NCI-H226 (cell line): ENCODE measurements at places on chromosomes 6 and 20.
A peak's percentile ranks its signal among the peaks of the same experiment; 100 is the strongest.

GRCh38 chr6:169087443-169088041, 166.1 kb downstream of the THBS2 start:
- peak; percentile 44 for DNase-seq

DNA sequence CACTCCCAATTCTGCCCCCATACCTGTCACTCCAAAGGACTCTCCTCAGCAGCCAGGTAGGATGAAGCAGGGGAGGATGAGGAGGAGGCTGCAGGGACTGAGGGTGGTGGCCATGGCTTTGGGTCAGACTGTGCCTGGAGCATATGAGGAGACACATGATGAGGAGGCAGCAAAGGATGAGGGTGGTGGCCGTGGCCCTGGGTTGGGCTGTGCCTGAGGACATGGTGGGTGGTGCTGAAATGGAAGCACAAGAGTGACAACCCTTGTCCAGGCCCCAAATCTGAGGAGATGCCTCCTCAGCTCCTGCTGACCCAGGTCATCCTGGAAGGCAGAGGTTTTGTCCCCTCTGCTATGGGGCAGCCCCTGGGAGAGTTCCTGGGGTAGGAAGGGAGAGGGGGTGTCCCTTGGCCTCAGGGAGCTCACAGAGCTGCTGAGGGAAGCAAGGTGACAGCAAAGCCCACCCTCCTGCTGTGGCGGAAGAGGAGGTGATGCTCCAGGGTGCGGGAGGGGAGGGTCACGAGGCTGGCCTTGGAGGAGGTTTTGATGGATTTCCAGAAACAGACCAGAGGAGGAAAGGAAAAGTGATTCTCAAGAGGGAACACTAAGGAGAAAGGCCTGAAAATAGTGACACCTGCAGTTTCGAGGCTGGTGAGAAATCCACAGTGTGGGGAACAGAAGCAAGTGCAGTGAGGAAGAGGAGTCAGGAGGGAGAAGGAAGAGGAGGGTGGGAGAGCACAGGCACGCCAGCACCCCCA, 4.6 kb downstream of the RAET1G start:
- no peak for DNase-seq

- DNase-seq, result peak; percentile 52
These were observed 315.8 kb upstream of the SOX4 start for GRCh38 chr6:21277601-21278374.

GRCh38 chr20:8901237-8902025, 167.5 kb upstream of the PLCB4 start:
- no peak for DNase-seq

DNA sequence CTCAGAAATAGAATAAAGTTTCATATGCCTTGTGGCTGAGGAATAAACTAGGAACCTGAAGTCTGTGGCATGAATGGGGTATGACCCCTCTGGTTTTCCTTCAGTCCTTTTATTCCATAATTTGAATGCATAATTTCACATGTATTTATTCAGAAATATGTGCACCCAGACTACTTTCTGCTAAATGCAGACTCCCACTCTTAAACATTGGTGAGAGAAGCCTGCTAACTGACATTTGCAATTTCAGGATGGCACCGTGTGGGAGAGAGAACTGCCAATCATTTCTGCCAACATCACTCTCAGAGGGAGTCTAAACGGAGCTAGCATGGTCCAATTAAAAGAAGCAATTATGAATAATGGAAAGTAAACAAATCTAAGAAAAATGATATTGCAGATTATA, 141.3 kb downstream of the ADGRB3 start:
- no peak for DNase-seq

DNA sequence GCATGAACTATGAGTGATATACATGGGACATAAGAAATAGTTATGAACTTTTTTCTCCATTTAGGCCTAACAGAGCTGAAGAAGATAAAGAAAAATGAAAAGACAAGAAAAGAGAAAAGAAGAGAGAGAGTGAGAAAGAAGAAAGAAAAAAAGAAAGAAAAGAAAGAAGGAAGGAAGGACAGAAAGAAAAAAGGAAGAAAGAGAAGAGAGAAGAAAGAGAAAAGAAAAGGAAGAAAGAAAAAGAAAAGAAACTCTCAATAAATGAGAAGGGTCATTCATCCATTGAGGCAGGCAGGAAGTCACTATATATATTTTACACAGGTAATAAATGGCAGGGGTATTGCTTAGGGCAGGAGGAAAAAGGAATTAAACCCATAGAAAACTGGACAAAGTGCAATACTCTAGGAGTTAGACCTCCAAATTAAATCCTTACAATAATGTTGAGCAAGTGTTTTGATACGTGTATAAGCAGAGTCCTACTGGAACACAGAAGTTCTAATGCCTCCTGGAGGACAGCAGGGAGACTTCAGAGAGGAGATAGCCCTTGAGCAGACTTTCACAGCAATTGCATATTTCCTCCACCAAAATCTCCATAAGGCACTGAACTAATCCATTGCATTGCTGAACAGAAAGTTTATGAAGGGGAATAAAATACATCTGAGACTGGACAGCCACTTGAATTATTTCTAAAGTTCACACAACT, 86.4 kb upstream of the TENT5A start:
- DNase-seq, result no peak

DNA sequence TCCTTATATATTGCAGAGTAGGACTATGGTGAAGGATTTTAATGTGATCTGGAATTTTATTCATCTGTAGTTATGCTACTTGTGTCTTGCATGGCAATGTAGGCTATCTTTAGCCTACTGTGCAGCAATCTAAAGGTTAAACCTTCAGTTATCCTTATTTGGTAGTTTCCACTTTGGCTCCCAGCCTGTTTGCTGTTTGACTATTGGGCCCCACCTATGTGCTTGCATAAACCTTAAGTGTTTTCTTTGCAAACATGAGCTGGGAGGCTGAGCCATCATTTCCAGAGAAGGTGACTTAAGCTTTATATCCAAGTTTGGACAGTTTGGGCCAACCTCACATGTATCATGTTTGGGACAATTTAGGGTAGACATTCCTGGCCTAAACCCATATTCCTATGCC, 537.5 kb downstream of the BTBD3 start:
- no peak for DNase-seq

DNA sequence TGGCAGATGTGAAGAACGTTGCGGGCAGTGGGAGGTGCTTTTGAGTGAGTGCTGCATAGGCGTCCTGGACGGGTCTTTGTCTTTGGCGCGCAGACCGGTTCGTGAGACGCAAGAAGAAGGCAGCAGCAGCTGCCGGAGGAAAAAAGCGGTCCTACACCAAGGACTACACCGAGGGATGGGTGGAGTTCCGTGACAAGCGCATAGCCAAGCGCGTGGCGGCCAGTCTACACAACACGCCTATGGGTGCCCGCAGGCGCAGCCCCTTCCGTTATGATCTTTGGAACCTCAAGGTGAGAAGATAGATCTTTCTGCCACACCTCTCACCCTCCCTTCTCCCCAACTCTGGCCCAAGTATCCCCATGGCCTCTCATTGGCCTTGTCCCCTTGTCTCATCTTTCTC, 1.1 kb downstream of the ABT1 start:
- no peak for DNase-seq

DNA sequence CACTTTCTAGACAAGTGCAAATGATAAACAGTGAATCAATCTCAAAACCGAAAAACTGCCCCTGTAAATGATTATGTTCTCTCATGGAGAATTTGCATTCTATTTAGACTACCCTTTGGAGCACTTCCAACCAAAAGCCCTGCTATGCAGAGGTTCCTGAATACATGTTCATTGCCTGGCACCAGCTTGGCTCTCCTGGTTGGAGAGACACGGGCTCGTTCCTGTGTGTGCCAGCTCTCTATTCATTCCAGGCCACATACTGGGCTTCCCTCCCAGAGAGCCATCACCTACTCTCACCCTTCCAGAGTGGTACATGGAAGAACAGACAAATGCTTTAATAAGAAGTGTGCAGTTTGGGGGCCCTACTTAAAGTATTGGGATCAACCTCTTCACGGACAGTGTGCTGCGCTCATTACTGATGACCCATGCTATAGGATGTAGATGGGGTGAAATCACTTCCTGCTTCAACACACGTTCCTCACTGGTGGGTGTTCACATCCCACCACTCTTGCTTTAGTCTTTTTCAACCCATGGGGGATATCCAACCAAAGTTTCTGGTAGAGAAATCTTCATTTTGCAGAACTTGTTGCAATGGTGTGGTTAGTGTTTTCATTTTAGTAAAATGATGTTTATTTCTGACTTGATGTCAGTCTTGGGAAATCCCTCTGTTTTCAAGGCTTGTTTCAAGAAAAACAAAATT, 38.5 kb upstream of the NAA20 start:
- peak; percentile 39 for DNase-seq

DNA sequence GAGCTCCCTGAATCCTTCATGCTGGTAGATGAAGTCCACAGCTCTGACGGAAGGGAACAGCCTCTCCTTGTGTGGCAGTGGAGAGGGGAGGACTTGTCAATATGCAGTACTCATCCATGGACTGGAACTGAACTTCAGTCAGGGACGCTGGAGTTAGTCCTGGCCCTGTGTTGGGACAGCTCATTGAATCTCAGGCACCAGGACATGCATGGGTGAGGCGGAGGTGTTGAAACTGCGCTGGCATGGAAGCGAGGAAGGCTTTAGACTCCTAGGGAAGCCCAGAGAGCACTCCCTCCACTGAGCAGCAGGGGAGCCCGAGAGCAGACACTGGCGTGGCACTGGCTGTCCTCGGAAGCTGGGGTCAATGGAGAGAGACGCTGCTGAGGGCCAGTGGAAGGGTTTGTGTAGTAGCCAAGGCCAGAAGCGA, 161.3 kb upstream of the GGTLC1 start:
- no peak for DNase-seq

DNA sequence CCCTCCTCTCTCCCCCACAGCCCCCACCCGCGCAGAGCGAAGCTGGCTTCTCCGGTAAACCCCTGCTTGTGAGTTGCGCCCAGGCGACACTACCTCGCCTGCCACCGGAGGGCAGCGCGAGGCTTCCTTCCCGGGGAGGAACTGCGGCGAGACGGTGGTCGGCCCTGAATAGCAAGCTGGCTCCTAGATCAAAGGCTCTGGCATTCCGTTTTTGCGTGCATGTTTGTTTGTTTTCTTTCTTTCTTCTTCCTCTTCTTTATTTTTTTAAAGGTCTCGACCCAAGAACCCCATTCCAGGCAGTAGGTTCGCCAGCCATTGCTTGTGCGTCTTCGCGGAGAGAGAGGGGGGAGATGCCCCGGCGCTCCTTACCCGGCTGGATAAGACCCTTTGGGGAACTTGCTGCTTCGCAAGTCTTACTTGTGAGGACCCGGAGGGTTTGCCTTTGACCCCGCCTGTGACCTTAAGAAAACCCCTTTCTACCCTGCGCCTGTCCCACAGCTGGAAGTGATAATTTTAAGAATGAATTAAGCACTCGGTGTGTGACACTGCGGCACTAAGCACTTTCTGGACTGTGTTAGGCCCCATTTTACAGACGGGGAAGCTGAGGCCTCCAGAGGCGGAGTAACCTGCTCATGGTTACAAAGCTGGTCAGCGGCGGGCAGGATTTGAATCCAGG, 92.7 kb upstream of the SIRPA start:
- DNase-seq, result no peak

- no peak for DNase-seq
These were observed 32.0 kb downstream of the SMPDL3A start for GRCh38 chr6:122821095-122821494.

GRCh38 chr20:8912096-8912495, 156.8 kb upstream of the PLCB4 start:
- DNase-seq, result no peak

GRCh38 chr20:48211238-48211637, 426.0 kb upstream of the SULF2 start:
- no peak for DNase-seq

- DNase-seq, result no peak
These were observed 184.9 kb upstream of the TENT5A start for GRCh38 chr6:81937296-81937937.

DNA sequence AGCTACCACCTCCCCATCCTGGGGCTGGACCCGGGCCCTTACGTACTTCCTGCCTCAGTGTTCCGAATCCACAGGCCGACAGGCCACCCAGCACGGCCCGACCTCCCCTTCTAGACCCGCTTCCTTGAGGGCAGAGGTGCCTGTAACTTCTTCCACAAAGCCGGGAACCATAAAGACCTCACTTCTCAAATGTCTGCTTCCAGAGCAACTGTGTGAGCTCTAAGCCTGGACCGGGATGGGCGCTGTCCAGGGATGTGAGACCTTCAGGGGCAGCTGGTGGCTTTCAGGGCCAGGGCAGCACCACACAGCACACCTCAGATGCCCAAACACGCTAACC, 9.3 kb downstream of the SLC2A4RG start:
- no peak for DNase-seq

- DNase-seq, result no peak
These were observed 9.7 kb downstream of the FUCA2 start for GRCh38 chr6:143501851-143502250.

GRCh38 chr6:14166839-14167238, 49.3 kb downstream of the CD83 start:
- DNase-seq, result no peak

GRCh38 chr20:49166534-49167449, 21.3 kb downstream of the STAU1 start:
- no peak for DNase-seq

- DNase-seq, result no peak
These were observed 85.1 kb downstream of the NCOA3 start for GRCh38 chr20:47586649-47587294.

GRCh38 chr20:12969071-12969669, 39.6 kb upstream of the SPTLC3 start:
- DNase-seq, result peak; percentile 86

- peak; percentile 3 for DNase-seq
These were observed 89.9 kb downstream of the MTFR2 start for GRCh38 chr6:136160250-136160649.

DNA sequence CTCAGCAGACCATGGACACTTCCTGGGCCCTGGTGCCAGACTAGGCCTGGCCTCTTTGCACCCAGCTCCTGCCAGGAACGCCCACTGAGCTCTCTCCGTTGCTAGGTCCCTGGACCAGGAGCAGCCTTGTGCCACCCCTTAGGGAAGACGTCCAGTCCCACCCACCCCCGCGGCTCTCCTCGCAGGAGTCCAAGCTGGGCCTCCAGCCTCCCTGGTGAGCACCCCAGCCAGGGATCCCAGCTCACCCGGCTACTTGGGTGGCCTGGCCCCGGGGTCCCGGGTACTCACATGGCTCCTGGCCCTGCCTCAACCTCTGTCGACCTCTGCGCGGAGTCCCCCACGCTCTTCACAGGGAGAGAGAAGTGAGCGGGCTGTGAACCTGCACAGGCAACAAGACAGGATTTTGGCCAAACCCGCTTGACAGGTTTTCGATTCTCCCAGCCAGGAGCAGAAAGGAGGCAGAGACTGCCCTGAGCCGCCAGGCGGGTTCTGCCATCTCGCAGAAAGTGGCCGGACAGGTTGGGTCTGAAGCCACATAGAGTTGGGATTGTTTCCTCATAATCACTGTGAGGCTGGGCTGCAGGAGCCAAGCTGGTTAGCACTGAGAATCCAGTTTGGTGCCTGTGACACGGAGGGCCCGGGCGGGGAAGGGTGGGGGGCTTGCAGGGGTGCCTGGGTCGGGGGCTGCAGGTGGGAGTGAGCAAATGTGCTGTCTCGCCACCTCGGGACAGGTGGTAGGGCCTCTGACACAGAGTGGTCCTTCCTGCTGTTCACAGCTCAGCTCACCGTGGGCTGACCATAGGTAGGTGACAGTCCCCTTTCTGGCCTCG, at the start of gene RBBP8NL:
Gene RBBP8NL, minus strand, starts transcription at position 368 of the 830 bp plus-strand sequence. CDS start 7,892 bp downstream, outside the sequence.
- DNase-seq, result no peak

GRCh38 chr6:68031054-68031453, 604.0 kb upstream of the ADGRB3 start:
- DNase-seq, result no peak
